Activated CD4-positive, CD25-positive, alpha-beta regulatory T cell treated with anti-CD3 and anti-CD28 coated beads, Interleukin-2, amount 50 U/mL, for 16 hours (primary cell): ENCODE measurements at places on chromosomes 1 and 21.

- no peak for DNase-seq
These were observed 14.6 kb downstream of the SYF2 start for GRCh38 chr1:25217598-25218232.

- no peak for DNase-seq
These were observed 46.4 kb downstream of the MRPL39 start for GRCh38 chr21:25560891-25561290.

DNA sequence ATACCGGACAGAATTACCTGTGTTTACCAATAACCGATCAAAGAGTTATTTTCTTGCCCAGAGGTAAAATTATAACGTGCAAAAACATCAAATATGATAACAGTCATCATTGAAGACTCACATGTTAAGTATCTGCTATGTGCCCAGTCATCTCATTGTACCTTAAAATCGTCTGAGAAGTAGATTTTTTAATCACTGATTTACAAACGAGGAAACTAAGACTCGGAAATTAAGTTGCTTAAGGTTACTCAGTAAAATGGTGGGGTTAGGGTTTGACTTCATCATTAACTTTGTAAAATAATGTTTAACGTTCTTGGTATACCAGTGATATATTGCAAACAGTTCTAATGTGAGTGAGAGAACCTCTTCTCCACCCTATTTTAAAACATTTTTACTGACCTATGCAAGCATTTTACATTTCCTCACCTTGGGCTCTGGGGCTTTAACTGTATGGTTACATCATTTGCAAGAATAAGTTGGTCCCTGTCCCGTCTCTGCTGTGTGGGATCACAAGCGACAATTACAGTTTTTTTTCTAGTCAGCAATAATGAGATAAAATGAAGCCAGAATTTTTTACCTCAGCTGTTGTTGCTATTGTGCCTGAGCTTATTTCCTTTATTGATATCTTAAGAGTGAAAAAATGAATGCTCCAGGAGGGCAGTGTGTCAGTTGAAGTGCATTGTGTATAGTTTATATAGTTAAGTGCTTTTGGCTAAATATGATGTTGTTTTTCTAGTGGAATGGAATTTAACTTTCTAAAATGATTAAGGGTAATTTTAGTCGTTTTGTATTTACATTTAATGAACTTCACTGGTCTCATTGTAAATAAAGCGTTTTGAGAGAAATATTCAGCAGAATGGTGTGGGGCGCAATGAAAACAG lies 2.7 kb downstream of the RPRD2 start:
- DNase-seq, result no peak

GRCh38 chr1:240607006-240607405 lies 4.9 kb downstream of the GREM2 start:
- no peak for DNase-seq

DNA sequence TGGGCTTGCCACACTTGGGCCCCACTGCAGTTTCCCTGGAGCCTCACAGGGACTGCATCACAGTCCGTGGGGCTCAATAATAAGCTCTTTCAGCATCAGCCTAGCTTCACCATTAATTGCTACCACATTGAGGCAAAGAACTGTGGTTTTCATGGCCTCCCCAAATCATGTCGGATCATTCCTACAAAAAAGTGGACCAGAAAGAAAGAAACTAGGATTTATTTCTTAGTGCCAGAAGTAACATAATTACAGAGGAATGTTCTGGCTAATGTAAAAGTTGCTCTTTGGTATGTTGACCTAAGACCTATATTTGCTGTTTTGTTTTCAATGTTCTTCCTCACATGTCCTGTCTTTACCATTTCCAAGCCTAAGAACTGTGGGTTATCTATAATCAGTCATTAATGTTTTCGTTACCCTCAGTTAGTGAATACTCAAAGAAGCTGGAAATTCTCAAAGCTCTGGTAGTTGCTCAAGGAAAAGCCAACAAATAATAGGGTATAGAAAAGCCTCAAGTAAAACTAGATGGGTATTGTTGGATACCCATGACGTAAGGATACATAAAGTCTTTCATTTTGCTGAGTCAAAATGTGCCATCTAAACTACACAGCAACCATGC lies 173.9 kb downstream of the LTN1 start:
- DNase-seq, result no peak

- DNase-seq, result no peak
These were observed 18.7 kb upstream of the ST3GAL3 start for GRCh38 chr1:43688594-43689000.

DNA sequence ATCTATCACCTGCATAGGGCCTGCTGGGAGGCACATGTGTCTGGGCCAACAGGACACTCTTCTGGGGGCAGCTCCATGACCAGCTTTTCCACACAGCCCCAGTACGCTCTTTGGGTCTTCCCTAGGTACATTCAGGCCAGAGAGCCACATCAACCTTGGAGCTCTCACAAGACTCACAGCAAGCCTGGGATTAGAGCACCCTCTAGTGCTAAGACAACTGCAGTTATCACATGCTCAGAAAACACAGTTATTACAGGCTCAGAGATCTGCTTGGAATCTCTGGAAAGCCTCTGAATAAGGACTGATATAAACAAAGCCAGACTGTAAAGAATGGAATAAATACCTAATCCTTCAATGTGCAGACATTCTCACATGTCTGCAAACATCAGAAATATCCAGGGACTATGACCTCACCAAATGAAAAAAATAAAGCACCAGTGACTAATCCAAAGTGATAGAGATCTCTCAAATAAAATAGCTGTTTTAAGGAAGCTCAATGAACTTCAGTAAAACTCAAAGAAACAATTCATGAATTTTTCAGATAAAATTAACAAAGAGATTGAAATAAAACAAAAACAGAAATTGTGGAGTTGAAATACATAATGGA lies 563.9 kb upstream of the NR5A2 start:
- no peak for DNase-seq

GRCh38 chr1:180117764-180118116 lies 36.9 kb upstream of the QSOX1 start:
- no peak for DNase-seq

- no peak for DNase-seq
These were observed 10.3 kb downstream of the LAPTM5 start for GRCh38 chr1:30747033-30748008.

GRCh38 chr1:194512957-194513356 lies 1326.5 kb upstream of the B3GALT2 start:
- DNase-seq, result no peak

GRCh38 chr1:242005866-242006535 lies 7.1 kb upstream of the MAP1LC3C start:
- DNase-seq, result no peak

DNA sequence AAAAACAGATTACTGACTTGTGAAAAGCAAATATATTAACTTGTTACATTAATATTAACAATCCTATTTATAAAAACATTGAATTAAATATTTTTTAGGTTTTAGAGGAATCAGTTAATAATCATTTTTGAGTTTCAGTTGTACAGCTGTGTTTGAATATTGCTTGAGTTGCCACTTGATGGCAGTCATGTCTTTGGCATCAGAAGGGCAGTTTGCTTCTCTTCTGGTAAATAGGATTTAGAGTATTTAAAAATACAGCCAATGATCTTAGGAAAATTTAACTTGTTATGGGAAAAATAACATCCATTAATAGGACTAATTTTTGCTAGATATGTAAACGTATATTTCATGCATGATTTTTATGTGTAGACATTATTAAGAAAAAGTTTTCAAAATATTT lies 234.1 kb downstream of the NCAM2 start:
- no peak for DNase-seq

GRCh38 chr1:2373551-2374251 lies 17.7 kb downstream of the MORN1 start:
- DNase-seq, result no peak
